Activated CD8-positive, alpha-beta memory T cell treated with anti-CD3 and anti-CD28 coated beads for 1 hour (primary cell): ENCODE measurements at places on chromosomes 2 and 18.

- DNase-seq = no peak
Observed at GRCh38 chr2:128984855-128985254, 666.2 kb upstream of the HS6ST1 start.

DNA sequence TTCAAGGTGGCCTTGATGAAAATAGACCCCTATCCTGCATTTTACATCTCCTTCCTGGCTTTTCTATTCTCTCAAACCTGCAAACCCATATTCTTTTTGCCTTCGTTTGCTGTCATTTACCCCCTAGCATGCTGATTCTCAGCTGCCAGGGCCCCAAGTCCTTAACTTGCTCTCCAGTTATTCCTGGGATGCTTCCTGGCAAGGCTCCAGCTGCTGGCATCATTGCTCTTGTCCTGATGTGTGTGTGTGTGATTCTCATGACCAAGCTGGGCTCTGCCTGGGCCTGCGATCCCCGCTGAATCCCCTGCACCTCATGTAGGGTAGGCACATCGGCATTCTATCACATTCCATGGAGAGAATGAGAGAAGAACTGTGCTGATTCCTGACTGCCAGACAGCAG, 11.9 kb downstream of the NPAS2 start:
- no peak for DNase-seq

- DNase-seq = no peak
Observed at GRCh38 chr2:120496759-120497158, 150.8 kb downstream of the INHBB start.

DNA sequence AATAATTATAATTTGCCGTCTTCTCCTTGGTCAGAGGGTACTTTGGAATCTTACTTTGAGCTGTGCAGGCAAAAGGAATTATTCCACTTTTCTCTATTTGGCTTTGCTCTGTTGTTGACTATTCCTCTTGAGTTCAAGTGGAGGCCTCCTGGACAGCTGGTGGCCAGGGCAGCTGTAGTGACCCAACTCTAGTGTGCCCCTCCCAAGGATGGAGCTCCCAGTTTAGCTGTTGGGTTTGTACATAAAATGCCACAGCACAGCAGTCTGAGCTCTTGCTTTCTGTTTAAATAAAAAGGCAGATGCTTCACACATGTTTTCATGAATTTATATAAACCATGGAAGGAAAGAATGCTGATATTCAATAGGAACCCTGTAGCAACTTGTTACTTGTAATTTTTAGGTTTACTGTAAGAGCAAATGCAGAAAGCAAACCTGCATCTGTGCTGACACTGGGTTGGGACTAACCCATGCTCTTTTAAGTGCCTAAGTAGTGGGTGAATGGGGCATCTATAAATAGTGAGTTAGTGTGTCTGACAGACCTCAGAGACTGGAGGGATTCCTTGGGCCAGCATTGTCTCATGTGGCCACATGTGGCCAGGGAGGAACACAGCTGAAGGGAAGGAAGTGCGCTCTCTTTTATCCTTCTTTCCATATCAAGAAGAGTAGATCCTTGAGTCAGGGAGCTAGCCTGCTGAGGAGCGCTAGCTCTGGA, 121.8 kb downstream of the FHOD3 start:
- DNase-seq = no peak

- no peak for DNase-seq
Observed at GRCh38 chr2:127584516-127585033, 49.1 kb downstream of the MYO7B start.

DNA sequence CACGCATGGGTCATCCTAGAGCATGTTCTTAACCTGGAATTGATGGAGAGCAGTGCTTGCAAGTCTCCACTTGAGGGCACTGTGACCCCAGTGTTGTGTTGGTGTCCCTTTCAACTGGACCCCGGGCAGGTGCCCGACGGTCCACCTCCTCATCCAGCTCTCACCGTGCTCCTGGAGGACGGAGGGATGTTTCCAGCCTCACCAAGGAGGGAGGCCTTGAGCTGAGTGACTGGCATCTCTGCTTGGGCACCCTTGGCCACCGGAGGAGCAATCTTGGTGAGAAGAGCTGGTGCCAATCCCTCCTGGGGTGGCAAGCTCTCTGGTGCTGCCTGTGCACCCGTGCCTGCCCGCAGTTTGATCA, 45.4 kb upstream of the ASB18 start:
- no peak for DNase-seq

DNA sequence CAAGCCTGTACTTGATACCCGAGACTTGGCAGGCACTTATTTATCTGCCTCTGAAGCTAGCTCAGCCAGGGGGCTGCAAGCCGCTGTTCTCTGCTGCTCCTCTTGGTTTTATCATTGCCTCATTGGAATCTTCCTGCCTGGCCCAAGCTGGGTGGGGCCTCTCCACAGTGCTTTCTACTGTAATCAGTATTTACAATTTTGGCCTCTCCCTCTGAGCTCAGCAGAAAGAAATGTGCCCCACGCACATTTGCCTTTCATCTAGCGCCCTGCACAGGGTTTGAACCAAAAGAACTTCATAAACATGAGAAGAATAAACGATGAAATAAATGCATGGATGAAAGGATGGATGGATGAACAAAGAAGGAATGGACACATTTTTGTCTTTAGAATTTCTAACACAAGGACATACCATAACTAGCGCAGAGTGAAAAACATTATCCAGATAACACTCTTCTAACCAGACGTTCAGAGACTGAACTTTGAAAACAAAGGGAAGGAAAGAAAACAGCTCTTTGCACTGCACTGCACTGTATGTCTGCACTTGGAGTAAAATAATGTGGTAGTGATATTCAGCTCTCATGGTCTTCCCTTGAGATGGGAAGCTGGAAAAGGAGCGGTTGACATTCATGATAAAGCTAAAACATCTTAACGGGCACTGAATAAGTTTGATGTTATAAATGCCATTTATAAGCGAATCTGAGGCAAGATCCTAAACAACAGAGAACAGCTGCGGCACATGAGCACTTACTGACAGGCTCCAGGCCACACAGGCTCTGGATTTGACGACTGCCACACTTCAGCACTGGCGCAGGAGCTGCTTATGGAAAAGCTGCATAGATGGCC, 86.8 kb upstream of the SP3 start:
- no peak for DNase-seq

DNA sequence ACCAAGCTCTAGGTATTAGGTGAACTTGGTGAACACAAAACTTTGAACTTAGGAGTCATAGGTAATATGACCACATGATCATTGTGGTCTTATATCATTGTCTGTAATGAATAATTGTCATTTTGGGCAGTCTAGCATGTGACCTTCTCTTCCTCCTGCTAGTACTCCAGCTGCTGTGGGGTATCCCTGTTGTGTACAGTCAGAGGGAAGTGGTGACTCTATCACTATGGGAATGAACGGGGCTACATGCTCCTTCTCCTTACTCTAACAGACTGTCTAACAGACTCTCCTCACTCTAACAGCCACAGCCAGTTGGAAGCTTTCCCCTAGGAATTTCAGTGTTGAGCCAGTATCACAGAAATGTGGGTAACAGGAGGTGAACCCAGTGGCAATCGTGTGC, 68.2 kb upstream of the NEDD4L start:
- DNase-seq = no peak

- DNase-seq = no peak
Observed at GRCh38 chr2:8638327-8638726, 43.5 kb upstream of the ID2 start.

DNA sequence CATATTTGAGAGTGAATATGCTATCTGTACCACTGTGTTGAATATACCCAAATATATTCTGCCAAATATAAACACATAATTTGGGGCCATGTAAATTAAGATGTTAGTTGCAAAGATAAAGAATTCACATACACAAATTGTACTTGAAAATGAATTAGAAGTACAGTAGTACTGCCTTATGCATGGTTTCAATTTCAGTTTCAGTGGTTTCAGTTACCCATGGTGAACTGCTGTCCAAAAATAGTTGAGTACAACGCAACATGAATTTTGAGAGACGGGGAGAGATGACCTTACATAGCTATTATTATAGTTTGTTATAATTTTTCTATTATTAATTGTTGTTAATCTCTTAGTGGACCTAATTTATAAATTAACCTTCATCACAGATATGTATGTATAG, 1313.0 kb upstream of the FAM98A start:
- no peak for DNase-seq

- DNase-seq = no peak
Observed at GRCh38 chr2:204691911-204692510, 146.7 kb downstream of the PARD3B start.

- DNase-seq = no peak
Observed at GRCh38 chr2:164890544-164890943, 48.9 kb upstream of the COBLL1 start.

DNA sequence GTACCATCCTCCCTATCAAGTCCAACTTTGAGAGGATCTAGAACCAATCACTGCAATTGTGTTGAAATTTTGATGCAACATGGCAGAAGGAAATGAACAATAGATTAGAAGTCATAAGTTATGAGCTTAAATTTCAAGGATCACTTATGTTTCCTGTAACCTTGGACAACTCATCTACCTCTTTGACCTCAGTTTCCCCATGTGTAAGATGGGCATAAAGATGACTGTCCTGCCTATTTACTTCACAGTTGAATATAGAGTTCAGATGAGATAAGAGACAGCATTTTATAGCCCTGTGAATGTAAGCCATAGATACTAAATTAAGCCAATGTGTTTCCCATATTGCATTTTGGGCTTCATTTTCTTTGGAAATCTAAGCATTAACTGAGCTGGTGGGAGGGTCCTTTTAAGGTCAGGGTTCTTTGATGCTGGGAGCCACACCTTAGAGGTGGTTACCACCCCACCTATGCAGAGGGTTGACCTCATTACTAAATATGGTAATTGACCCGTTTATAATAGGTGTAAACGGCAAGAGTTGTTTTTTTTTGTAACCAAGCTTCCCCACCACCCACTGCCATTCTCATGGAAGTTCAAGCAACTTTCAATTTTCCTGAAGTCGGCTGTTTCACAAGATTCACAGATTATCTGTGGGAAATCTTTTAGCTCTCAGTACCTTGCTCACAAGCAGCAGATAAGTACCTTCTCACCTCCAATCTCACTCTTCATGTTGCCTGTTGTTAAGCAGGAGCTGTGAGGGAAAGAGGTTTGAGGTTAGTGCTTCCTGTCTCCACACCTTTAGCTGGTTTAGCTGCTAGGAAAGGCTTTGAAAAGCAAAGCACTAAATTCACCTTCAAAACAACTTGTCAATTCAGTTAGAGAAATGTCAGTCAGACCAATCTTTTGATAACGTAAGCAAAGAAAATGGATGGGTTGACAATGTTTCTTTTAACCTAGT, 13.3 kb downstream of the CD28 start:
- DNase-seq = no peak

DNA sequence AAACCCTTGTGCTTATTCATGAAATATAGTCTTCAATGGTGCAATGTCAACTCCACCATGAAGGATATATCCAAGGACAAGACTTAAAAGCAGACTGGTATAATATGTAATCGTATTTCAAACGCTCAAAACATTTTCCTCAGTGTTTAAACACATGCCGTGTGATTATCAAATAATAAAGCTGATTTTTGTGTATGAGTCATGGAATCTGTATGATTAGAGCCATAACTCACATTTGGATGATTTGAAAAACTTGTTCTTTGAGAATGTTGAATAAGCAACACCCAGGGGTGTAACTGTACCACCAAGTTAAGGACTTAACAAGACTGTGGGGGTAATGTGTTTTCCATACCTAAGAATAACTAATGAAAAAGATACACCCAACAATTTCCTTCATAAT, 215.3 kb downstream of the STK39 start:
- no peak for DNase-seq

DNA sequence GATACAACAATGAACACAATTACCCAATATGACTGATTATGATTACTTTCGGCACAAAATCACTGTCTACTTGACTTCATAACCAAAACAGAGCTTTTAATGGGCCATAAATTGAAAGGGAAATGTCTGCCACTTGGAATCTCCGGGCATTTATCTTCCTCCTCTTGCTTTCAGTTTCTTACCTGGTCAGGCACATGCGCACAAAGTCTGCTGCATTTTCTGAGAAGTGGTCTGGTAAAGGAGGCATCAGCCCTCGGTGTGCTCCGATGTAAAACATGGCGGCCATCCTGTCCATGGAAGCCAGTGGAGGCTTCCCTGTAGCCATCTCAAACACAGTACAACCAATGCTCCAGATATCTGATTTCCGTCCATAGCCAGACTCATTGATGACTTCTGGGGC, 62.0 kb downstream of the CCNT2 start:
- DNase-seq = no peak

DNA sequence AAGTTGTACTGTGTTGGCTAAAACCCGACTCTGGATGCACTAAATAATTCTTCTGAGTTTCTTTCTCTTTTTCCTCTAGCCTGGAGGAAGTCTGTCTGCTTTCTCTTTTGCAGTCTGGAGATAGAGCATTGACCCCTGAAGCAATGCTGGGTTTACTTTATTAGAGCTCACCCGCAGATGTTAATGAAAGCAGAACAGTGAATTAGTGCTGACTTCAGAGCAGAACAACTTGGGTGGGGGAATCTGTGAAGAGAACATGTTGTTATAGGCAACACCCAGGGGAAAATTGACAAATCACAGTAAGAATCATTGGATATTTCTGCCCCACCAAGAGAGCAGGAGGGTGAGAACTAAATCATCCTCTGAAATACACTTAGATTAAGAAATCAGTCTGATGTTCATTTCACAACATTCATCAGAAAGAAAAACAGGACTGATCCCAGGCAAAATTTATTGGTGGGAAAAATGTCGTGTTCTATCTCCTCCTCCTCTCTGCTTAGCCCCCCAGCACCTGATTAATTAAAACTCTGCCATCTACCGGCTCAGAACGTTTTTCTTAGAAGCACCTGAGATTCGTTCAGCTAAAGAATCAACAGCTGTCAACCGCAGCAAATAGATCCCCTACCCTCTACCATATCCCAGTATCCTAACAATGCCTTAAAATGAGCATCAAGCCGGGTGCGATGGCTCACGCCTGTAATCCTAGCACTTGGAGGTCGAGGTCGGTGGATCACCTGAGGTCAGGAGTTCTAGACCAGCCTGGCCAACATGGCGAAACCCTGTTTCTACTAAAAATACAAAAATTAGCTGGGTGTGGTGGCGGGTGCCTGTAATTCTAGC, 165.1 kb downstream of the FMNL2 start:
- no peak for DNase-seq

- DNase-seq = no peak
Observed at GRCh38 chr18:2879889-2880288, 33.1 kb downstream of the EMILIN2 start.

DNA sequence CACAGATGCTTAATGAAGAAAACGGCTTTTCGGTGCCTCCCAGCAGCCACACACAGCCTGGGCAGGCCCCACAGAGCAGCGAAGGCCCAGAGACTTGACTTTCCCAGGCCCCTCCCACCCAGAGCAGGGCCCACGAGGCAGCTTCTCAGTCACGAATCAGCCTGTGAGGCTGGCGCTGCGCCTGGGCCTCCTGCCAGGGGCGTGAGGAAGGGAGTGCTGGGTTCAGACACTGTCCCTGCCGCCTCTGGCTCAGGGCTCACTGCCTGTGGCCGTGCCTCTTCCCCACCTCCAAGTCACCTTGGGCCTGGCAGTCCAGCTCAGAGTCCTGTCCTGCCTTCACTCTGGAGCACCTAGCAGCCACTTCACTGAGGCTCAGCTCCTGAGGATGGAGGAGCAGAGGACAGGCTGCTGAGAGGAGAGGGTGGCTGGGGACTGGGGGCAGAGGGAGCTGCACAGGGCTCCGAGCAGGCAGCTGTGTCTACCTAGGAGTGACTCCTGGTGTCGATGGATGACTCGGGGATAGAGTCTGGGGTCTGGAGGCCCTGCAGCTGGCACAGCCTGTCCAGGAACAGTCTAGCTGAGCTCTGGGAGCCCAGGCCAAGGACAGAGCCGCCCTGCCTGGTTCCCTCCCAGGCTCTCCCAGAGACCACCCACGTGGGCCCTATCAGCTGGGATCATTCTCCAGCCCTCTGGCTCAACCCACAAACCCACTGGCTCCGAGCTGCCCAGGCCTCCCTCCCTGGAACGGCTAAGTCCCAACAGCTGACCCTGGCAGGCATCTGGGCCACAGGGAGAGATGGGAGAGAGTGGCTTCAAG, 36.4 kb upstream of the FOSL2 start:
- DNase-seq = no peak
